ENCODE measurements at places on chromosomes 7 and 10. TPM values are rescaled to one million over a fixed set of nuclear protein-coding genes. Genes with fewer than 3 reads are reported as not detected.

- DNase-seq = no peak
These were observed 306.3 kb upstream of the SP8 start for GRCh38 chr7:21092766-21093702.

LIPF gene
- total RNA-seq = not detected

- DNase-seq = no peak
These were observed 1.1 kb downstream of the EPHA1 start for GRCh38 chr7:143407287-143408251.

GRCh38 chr10:10552948-10553347, 464.7 kb upstream of the CELF2 start:
- no peak for DNase-seq

CPN1 gene
- not detected for total RNA-seq

DNA sequence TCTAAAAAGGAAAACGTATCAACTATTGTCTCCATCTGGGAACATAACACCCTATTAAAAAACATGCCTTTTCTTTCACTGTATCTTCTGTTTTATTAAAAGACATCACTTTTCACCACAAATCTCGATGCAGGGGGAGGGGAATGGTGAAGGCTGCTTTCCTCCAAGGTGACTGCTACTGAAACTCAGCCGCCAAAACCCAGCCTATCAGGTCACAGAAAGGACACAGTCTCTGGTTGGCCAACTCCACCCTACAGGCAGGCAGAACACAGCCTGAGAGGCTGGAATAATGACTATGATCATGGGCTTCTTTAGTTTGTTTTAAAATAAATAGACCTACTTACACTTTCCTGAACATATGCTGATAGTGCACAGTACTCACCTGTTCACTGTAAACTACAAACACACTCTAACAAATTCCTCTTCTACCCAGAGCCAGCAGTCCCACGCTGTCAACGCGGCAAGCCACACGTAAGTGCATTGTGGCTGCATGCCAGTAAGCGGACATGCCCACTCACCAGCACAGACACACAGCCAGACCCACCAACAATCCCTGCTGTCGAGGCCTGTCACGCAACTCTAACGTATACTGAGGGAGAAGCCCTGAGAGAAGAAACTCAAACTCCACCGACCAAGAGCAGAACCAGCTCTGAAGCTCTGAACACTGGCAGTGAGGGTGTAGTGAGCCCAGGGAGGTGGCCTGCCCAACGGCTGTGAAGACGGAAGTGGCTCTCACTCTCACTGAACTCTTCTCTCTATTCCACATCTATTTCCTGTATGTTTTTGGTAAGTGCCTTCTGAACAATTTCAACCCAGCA, 41.8 kb downstream of the NCAPG2 start:
- DNase-seq = no peak

GRCh38 chr7:142439739-142440138, 181.9 kb upstream of the PRSS58 start:
- no peak for DNase-seq

LRRC18 gene
- not detected for total RNA-seq

GRCh38 chr10:43649185-43649523, 473 bp upstream of the ZNF32 start:
- no peak for DNase-seq

C10orf105 gene
- not detected for total RNA-seq

DNA sequence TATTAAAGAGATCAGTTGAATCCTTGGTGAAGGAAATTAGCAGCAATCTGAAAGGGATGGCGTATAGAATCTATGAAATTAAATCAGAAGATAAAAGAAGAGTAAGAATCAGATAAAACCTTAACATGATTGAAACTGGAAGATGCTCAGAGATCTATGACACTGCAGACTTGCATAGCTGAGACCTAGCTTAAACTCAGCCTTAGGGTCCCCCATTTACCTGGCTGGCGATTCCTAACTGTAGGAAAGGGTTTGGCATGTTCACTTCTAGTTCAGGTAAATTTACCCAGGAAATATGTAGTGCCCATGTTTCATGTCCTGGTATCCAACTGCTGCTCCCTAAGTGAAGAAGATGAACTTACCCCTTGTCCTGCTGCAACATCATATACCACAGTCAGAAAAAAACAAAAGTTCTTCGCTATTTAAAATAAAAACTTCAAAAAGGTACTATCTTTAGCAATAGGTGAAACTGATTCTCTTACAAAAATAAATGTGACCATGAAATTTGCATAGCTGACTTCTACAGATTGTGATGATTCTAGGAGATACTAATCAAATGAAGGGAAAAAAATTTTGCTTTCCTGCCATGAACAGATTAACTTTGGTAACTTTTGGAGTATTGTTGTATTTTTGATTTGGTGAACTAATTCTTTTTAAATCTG, 47.8 kb upstream of the TMEM243 start:
- no peak for DNase-seq

GRCh38 chr7:37674531-37674930, 9.0 kb upstream of the GPR141 start:
- DNase-seq = no peak

- DNase-seq = peak; percentile 8
These were observed 294.4 kb upstream of the MYO3A start for GRCh38 chr10:25639646-25640045.

DNA sequence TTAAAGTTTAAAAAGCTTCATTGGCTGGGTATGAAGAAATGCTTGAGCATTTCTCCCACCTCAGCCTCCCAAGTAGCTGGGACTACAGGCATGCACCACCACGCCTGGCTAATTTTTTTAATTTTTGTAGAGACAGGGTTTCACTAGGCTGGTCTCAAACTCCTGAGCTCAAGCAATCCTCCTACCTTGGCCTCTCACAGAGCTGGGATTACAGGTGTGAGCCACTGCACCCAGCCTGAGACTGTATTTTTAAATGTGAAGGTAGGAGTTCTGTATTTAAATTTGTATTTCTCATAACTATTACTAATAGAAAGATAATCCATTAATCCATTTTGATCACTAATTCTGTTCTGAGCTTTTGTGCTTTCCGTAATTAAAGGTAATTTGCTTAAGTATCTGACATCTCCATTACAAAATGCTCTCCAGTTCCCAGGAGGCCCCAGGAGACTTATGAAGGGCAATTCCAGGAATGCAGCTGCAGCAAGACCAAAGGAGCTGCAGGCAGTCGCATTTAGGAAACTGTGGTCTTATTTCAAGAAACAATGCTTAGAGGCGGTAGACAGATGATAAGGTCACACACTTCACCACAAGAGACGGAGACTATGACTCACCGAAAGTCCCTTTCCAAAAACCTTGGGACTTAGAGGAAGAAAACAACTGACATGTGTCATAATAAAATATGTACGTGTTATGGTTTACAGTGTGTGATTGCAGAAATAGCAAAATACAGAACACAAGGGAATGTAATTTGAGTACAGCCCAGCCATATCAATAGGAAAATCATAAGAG, 23.3 kb downstream of the YAE1 start:
- DNase-seq = peak; percentile 94
